Sciatic nerve (tissue), 2 donors: ENCODE measurements at places on chromosomes 16 and 17. TPM values are rescaled to one million over a fixed set of nuclear protein-coding genes. Genes with fewer than 3 reads are reported as not detected.

- no peak for DNase-seq
Observed at GRCh38 chr17:20084621-20085282, 75.6 kb downstream of the SPECC1 start.

- DNase-seq, result no peak
Observed at GRCh38 chr17:19706791-19707727, 9.3 kb downstream of the SLC47A2 start.

DNA sequence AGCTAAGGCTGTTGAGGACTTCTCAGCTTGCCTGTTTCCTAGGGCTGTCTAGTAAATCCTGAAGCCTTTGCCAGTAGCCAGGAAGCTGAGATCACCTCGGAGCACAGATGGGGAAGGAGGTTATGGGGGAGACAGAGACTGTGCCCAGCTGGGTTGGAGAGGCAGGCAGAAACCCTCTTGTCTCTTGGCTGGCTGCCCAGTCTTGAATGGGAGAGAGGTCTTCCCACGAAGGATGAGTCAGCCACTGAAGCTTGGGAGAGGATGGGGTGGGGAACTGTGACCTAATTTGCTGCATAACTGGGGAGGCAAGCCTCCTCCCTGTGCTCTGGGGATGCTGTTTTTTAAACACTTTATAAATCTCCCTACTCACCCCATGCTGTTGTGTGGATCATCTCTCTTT is 69.8 kb downstream of the SHISA9 start:
- DNase-seq, result no peak

DNA sequence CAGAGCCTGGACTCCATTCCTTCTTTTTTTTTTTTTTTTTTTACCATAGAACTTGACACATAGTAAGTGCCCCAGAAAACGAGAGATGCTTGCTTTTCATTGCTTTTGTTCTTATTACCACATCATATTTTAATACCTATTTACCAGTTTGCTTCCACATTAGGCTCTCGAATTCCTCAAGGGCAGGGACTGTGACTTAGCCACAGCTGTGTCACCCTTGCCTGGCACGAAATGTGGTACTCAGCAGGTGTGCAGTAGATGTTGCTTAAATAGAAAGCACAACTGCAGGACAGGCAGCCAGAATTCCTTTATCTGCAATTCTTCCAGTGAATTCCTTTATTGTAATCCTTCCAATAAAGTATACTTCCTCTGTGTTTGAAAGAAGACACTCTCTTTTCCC is 393.0 kb downstream of the HAPSTR1 start:
- DNase-seq, result no peak

DNA sequence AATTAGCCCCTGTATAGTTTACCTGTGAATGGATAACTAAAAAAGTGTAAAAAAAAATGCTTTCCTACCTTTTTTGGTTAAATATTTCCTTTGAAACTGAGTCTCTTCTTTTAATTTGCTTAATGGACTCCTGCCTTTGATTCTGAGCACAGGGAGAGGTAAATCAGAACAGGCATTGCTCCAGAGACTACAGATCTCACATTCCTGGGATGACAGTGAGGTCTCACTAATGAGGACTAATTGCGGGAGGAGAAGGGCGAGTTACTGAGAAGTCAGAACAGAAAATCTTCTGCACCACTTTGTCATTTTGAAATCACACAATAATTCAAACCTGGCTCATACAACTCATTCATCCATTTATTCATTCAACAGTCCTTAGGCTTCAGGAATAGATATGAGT is 437.0 kb upstream of the ASIC2 start:
- DNase-seq, result no peak

DNA sequence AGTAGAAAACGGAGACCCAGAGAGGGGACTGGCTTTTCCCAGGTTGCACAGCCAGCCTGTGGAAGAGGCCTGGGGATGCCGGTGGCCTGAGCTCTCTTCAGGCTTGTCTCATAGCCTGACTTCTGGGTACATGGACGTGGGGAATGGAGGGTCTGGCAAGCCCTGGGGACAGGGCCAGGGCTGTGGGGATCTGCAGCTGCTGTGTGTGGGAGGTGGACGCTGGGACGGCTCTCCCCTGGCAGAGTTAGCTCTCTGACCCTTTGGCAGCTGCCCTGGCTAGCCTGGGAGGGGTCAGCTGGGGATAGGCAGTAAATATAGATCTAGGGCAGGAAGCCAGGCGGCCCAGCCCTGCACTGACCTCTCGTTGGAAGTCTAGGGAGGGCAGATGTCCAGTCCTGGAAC is 20.5 kb downstream of the SLC4A1 start:
- no peak for DNase-seq

DNA sequence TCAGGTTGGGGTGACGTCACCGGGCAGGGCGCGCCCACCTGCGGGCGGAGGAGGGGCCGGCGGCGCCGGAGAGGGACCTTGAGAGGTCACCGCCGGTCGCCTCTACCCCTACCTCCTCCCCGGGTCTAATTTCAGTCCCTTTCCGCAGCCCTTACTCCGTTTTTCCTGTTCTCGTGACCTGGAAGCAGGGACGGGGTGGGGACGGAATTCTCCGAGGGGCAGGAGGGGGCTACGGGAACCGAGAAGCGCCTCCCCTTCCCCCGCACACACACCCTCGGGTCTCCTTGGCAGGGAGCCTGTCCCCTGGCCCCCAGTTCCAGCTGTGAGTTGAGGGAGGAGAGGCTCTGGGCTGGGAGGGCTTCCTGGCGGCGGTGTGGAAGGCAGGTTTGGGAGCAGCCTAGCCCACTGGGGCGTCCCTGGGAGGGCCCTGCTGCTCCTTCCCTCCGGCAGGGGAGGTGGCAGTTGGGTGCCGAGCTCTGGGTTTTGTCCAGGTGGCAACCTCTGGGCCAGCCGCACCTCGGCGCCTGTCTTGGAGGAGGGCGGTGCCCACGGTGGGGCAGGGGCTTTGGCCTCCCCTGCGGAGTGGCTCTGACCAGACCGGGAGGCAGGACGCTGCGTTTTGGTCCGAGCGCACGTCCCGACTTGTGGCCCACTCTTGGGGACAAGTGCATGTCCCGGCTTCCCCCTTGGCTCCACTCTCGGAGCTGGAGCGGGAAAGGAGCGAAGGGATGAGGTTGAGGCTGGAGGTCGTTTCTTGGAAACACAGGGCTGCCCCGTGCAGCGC is 773 bp downstream of the SYNGR3 start:
- DNase-seq, result no peak

DNA sequence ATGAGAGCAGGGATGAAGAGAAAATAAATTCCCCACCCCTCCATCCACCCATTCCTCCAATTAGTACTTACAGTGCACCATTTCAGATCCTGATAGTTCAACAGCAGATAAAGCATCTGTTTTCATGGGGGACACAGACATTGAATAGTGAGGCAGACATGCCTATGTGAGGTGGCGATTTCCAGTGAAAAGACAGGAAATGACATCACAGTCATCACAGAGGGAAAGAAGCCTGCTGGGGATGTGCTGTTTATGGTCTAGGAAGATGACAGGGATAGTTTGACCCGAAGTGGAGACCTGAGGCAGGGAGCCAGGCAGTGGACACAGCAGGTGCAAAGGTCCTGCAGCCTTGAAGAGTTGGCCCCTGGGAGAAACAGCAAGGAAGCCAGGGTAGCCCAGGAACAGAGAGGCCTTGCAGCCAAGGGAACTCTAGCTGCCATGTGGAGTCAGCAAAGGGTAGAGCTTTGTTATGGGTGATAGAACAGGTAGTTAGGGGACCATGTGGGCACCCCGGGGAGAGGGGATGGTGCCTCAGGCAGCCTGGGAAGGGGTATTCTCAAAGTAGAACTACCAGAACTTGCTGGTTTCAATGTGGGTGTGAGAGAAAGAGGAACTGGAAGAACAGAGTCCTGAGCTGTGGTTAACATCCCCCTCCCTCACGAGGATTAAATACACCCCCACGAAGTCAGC is 256.6 kb downstream of the CPPED1 start:
- DNase-seq, result no peak

Gene ANKRD40CL
- not detected for total RNA-seq

Gene IL17C
- not detected for total RNA-seq

Gene PYY
- not detected for total RNA-seq

Gene SEPTIN12
- total RNA-seq, result not detected

Gene DHX58
- 24.8 TPM for total RNA-seq
